ENCODE measurements at places on chromosomes 3 and 15. TPM values are rescaled to one million over a fixed set of nuclear protein-coding genes. Genes with fewer than 3 reads are reported as not detected.

PRICKLE2 gene
- total RNA-seq, result 2.6 TPM

NTRK3 gene
- 1.3 TPM for total RNA-seq

LRRN1 gene
- 1.0 TPM for total RNA-seq

MKRN2OS gene
- total RNA-seq, result 6.9 TPM

SMCO1 gene
- total RNA-seq, result not detected

LRRIQ4 gene
- not detected for total RNA-seq

CCR3 gene
- not detected for total RNA-seq

ANKRD63 gene
- total RNA-seq, result not detected

SEMA3B gene
- total RNA-seq, result 56.8 TPM

KCNMB2 gene
- total RNA-seq, result 0.31 TPM

DTX3L gene
- 43.9 TPM for total RNA-seq

LCTL gene
- total RNA-seq, result not detected

ZIC1 gene
- not detected for total RNA-seq

GUCA1C gene
- not detected for total RNA-seq

OR5K2 gene
- not detected for total RNA-seq

IRAK2 gene
- 1.7 TPM for total RNA-seq

TLR9 gene
- 0.42 TPM for total RNA-seq

CCDC9B gene
- 28.1 TPM for total RNA-seq

WDR72 gene
- total RNA-seq, result 0.12 TPM

SOX14 gene
- total RNA-seq, result not detected

CRABP1 gene
- 0.61 TPM for total RNA-seq

ADCY5 gene
- total RNA-seq, result 4.5 TPM

NMNAT3 gene
- total RNA-seq, result 8.7 TPM

ST8SIA2 gene
- 0.73 TPM for total RNA-seq

IL12A gene
- 0.67 TPM for total RNA-seq

IGSF10 gene
- total RNA-seq, result 0.89 TPM

SIDT1 gene
- 50.8 TPM for total RNA-seq

SI gene
- total RNA-seq, result 56.4 TPM

CLDN18 gene
- total RNA-seq, result not detected

HESX1 gene
- 0.43 TPM for total RNA-seq

CCNL1 gene
- 103 TPM for total RNA-seq

SCG3 gene
- total RNA-seq, result 1.2 TPM

WNT7A gene
- total RNA-seq, result not detected

CCR5 gene
- total RNA-seq, result 1.8 TPM

GP5 gene
- total RNA-seq, result not detected

MST1 gene
- 28.2 TPM for total RNA-seq

GALK2 gene
- total RNA-seq, result 34.9 TPM

IL5RA gene
- 0.15 TPM for total RNA-seq

DZIP1L gene
- total RNA-seq, result 1.6 TPM

VILL gene
- 184 TPM for total RNA-seq

CELSR3 gene
- 1.4 TPM for total RNA-seq

GOLGA8F gene
- not detected for total RNA-seq

NR1I2 gene
- 71.2 TPM for total RNA-seq

ZPLD1 gene
- not detected for total RNA-seq

CCNB2 gene
- total RNA-seq, result 7.6 TPM

CHP1 gene
- total RNA-seq, result 410 TPM

TMCO5A gene
- not detected for total RNA-seq

ADGRG7 gene
- 15.6 TPM for total RNA-seq

SPINK8 gene
- total RNA-seq, result not detected

MYEF2 gene
- 12.3 TPM for total RNA-seq

PIGX gene
- 31.7 TPM for total RNA-seq

EFCC1 gene
- 1.7 TPM for total RNA-seq

ABHD5 gene
- 23.9 TPM for total RNA-seq

A4GNT gene
- total RNA-seq, result not detected

CDC25A gene
- 6.6 TPM for total RNA-seq

ADAMTS17 gene
- 7.4 TPM for total RNA-seq
